ENCODE measurements at places on chromosomes 12 and 14.
A peak's percentile ranks its signal among the peaks of the same experiment; 100 is the strongest.

GRCh38 chr14:80055667-80056496 is 155.4 kb downstream of the DIO2 start:
- peak; percentile 78 for DNase-seq

- DNase-seq, result no peak
Observed at GRCh38 chr14:71060274-71060673, 153.0 kb downstream of the PCNX1 start.

GRCh38 chr12:53564278-53564677 is 57.0 kb upstream of the NPFF start:
- no peak for DNase-seq

- DNase-seq, result no peak
Observed at GRCh38 chr12:130437555-130438242, 100.0 kb downstream of the PIWIL1 start.

- DNase-seq, result no peak
Observed at GRCh38 chr14:71932229-71932981, at the start of gene RGS6. Gene RGS6, plus strand, starts transcription at chr14:71932429.

GRCh38 chr12:68825569-68826217 is 17.7 kb downstream of the MDM2 start:
- no peak for DNase-seq

DNA sequence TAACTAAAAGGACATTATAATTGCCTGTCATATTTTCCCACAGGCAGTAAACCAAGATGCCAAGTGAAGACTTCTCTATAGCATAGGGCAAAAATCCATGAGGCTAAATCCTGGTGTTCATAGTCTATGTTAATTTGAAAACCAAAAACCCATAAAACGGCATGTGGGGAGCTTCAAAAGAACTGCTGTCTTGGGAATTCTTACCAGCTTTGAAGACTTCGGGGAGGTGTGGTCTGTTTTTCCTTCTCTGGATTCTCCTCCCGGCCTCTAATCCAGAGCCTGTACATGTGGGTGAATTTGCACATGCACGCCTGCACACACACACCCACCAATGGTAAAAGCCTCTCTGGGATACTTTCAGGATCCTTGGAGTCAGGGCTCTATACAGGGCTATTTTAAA is 61.9 kb upstream of the IFNG-AS1 start:
- DNase-seq, result no peak

DNA sequence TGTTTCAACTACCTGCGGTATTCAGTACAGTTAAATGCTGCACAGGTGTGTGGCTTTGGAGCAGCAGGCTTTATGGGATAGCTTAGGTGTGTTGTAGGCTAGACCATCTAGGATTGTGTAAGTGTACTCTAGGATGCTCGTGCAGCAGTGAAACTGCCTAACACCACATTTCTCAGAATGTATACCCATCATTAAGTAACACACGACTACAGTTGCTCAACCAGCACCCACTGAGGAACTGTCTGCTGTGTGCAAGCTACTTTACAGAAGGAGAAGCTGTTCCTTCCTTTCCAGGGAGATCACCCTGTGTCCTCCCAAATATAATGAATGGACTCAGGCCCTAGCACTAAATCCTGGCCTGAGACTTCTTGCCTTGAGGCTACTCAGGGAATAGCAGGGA is 94.8 kb downstream of the SLC24A4 start:
- no peak for DNase-seq

- no peak for DNase-seq
Observed at GRCh38 chr12:71183846-71184245, 26.0 kb upstream of the TSPAN8 start.

DNA sequence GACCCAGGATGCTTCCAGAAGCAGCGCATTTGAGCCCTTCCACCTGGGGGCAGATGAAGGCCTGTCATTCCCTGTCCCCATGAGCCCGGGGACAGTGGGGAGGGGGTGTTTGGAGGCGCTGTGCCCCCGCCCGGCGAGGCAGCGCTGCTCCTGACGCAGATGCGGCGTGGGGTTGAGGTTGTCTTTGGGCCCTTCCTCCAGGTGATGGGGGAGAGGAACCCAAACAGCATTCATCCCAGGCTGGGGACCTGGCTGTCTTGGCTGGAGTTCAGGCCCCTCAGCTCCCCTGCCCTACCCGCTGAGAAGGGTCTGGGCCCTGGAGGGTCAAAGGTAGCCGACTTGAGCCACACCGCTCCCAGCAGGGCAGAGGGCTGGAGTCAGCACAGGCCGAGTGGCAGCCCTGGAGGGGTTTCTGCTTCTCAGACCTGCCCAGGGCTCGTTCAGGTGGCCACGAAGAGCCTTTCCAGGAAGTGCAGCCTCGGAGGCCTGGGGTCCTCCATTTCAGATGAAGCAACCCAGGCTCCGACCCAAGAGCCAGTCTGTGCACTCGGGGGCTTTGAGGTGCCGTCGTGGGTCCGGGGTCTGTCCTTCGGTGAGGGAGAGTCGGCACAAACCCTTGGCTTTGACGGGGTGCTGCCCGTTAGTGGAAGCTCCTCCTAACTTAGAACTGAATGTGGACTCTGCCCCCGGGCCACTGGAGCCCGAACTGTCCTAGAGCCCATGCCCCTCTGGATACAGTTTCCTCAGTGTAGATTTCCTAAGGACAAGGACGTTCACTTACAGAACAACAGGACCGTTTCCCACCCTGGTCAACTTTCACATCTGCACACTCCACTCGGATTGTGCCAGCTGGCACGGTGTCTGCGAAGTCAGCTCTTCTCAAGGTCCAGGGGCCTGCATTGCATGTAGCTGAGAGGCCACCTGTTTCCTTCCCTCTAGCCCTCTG is 16.1 kb downstream of the ACADS start:
- no peak for DNase-seq

DNA sequence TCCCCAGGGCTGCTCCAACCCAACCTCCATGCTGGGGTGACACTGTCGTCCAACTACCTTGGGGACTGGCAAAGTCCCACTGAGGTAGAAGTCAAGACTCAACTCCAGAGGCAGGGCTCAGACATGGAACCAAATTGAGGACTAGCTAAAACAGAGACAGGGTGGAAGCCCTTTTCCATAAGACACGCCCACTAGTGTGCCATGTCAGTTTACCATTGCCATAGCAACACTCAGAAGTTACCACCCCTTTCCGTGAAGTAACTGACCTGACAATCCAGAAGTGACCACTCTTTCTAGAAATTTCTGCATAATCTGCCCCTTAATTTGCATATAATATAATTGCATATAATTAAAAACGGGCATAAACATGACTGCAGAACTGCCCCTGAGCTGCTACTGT is 409.6 kb downstream of the MED13L start:
- no peak for DNase-seq

DNA sequence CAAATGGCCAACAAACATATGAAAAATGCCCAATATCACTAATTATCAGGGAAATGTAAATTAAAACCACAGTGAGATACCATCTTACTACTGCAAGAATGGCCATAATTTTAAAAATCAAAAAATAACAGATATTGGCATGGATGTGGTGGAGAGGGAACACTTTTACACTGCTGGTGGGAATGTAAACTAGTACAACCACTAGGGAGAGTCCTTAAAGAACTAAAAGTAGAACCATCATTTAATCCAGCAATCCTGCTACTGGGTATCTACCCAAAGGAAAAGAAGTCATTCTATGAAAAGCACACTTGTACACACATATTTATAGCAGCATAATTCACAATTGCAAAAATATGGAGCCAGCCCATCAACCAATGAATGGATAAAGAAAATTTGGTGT is 459.7 kb downstream of the GXYLT1 start:
- no peak for DNase-seq

- no peak for DNase-seq
Observed at GRCh38 chr12:89884952-89885351, 176.3 kb upstream of the ATP2B1 start.

GRCh38 chr12:112218150-112218549 is 92.8 kb downstream of the TRAFD1 start:
- peak; percentile 24 for DNase-seq

DNA sequence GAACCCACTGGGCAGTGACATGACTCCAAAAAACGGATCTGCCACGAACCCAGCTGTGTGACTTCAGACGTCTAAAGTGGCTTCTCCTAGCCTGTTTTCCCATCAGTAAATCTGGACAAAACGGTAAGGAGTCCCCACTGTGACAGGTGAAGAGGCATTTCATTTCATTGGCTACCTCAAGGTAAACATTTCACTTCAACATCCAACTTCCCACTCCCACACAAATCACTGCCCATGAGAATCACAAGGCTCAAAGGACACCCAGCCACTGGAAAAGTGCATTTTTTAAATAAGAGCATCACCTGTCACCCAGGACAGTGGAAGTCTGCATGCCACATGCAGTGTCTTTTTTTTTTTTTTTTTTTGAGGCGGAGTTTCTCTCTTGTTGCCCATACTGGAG is 27.9 kb downstream of the HSP90AA1 start:
- no peak for DNase-seq

GRCh38 chr12:79765157-79765556 is 74.4 kb upstream of the PAWR start:
- DNase-seq, result no peak

DNA sequence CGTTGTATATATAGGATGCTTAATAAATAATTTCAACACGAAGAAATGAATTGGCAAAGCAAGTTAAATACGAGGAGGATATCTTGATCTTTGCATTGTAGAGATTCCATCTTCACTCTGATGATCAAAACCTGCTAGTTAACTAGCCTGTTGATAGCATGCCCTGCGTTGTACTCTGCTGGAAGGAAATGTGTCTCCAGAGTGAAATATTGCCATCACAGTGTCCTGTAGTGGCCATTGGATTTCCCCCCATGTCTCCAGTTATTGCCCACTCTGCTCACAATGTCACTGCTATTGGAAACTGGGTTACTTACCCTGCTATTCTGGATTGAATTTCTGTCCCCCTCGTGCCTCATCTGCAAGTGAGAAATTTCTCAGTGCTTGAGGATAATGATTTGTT is 109.6 kb downstream of the PLEKHA5 start:
- DNase-seq, result no peak

GRCh38 chr12:22729957-22730443 is 105.0 kb downstream of the ETNK1 start:
- DNase-seq, result peak; percentile 80

- no peak for DNase-seq
Observed at GRCh38 chr12:105960319-105961083, 178.3 kb downstream of the NUAK1 start.

GRCh38 chr14:99256483-99256874 is 15.5 kb downstream of the BCL11B start:
- DNase-seq, result no peak

GRCh38 chr12:2504577-2504976 is 290.2 kb upstream of the FKBP4 start:
- DNase-seq, result no peak

DNA sequence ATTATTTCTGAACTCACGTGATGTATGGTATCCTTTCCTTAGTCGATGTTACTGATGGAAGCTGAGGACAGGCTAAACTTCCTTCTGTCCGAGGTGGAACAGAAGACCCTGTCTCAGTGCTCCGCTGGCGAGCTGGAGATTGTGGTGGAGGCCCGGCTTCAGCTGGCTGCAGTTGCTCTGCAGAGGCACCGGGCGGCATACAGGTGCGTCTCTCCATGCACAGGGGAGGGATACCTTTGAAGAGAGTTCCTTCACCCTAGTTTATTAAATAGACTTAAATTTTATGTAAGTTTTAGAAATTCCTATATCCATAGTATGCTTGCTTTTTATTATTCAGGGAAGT is 186.7 kb upstream of the NEDD1 start:
- no peak for DNase-seq

DNA sequence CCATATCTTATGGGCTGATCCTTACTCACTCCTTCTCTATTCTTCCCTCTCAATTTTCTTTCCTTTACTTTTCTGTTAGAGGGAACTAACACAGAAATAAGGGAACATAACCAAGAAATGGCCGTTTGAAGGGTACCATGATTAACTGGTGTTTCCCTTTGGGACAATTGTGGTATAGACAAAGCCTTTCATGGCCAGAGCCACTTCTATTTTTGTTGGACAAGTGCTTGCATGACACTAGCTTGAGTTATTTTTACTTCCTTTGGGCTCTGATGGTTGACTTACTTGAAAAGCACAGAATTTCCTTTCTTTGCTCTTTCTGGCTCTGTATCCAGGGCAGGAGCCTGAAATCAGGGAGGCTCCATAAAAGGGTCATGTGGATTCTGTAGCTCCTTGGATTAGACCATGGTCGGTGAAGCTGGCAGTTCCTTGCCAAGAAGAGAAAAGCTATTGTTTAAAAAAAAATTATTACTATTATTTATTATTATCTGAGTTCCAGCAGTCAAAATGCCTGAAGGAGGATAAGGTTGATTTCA is 130.6 kb downstream of the KTN1 start:
- no peak for DNase-seq

DNA sequence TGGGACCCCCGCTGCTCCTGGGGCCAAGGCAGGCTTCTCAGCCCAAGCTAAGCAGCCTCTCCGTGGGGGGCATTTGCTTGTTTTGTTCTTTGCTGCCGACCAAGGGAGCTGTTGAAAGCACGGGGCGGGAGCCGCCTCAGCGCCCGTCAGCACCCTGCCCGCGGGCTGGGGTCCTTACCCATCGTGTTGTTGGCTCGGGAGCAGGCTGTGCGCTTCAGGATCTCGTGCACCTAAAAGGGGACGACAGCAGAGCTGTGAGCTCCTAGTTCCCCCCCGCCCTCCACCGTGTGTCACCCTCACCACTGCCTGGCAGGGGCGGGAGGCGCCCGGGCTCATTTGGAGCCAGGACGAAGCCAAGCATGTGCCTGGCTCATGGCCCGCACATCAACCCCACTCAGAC is 117.5 kb downstream of the ANO2 start:
- DNase-seq, result no peak

GRCh38 chr12:113161415-113162016 is 12.0 kb downstream of the CFAP73 start:
- DNase-seq, result no peak

GRCh38 chr12:39413836-39414771 is 28.8 kb downstream of the KIF21A start:
- DNase-seq, result no peak

- no peak for DNase-seq
Observed at GRCh38 chr12:2664721-2665577, 129.8 kb upstream of the FKBP4 start.

DNA sequence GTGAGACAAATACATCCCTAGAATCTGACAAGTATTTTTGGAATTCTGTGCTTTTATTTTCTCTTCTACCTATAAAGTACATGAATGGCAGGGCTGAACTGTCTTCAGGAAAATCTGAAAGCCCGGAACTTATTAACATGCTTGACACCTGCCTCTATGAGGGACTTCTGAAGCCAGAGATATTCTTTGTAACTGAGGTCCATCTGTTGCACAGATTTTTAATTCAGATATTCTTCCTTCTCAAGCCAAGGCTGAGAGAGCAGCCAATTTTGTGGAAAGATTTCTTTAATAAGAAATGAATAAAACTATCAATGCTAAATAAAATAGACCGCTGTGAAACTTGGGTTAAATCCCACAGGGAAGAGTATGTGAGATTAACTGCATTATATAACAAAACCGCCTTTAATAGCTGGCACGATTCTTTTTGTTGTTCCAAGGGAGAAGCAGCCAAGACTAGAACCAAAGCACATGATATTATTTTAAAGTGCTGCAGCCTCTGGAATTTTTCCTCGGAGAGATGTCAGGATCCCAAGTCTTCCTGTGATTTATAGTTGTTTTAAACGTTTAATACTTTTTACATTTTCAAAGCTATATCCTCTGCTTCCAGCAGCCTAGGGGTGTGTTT is 148.9 kb downstream of the CRADD start:
- no peak for DNase-seq
